ENCODE measurements at places on chromosomes 1 and 21.

DNA sequence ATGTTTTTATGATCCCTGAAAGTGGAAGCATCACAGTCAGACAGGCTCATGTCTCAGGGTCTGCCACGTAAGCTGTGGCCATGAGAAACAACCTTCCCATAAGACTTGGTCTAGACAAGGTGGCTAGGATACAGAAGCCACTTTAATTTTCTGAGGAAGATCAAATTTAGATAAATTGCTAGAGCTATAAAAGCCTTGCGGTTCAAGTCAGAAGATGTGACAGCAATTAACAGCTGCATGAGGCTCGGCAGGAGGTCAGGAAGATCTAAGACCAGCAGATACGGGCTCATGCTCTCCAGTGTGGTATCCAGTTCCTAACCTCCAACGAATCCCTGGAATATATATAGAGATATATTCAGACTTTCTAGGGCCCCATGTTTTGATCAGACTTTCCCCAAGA is 577.1 kb downstream of the PLPP3 start:
- no peak for DNase-seq

DNA sequence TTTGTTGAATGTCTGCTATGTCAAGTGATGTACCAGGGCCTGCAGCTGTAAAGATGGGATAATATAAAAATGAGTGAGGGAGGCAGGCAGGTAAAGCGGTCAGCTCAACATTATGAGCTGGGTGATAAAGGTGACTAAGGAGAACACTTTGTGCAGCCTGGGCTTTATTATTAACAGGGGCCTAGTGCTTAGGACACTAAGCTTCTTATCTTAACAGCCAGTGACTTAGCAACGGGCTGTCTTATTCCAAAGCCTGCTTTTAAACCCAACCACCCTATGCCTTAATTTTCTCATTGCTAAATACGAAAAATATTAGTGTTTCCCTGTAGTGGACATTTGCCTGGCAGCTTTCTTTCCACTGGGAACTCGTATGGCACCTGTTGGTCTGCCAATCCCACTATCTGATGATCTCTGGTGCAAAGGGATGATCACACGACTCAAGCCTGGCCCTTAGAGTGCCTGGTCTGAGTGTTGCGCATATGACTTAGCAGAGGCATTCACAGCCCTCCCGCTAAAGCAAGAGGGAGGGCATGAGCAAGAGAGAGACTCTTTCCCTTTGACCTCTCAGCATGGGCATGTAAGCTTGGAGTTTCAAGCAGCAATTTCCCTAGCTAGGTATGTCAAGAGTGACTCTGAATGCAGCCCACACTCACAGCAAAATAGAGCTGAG is 98.6 kb upstream of the PAPPA2 start:
- DNase-seq: no peak

DNA sequence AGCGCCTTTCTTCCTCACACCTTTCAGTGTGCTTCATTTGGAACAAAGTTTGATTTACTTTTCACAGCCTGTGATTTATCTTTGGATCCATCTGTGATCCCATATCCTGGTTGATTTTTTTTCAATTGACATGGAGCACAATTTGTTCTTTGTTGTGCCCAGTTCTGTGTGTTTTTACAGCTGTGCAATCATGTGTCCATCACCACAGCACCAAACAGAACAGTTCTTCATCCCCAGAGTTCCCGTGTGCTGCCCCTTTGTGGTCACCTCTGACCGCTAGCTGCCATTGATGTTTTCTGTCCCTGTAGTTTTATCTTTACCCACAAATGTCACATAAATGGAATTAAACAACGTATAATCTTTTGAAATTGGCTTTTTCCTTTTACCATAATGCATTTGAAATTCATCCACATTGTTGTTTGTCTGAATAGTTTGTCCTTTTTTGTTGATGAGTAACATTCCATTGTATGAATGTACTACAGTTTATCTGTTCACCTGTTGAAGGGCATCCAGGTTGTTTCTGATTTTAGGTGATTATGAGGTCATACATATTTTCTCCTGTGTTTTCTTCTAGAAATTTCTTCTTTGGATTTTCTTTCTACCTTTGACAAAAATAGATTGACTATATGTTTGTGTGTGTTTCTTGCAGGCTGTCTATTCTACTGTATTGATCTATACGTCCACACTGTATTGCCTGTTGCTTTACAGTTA is 17.4 kb downstream of the MIGA1 start:
- DNase-seq: no peak

DNA sequence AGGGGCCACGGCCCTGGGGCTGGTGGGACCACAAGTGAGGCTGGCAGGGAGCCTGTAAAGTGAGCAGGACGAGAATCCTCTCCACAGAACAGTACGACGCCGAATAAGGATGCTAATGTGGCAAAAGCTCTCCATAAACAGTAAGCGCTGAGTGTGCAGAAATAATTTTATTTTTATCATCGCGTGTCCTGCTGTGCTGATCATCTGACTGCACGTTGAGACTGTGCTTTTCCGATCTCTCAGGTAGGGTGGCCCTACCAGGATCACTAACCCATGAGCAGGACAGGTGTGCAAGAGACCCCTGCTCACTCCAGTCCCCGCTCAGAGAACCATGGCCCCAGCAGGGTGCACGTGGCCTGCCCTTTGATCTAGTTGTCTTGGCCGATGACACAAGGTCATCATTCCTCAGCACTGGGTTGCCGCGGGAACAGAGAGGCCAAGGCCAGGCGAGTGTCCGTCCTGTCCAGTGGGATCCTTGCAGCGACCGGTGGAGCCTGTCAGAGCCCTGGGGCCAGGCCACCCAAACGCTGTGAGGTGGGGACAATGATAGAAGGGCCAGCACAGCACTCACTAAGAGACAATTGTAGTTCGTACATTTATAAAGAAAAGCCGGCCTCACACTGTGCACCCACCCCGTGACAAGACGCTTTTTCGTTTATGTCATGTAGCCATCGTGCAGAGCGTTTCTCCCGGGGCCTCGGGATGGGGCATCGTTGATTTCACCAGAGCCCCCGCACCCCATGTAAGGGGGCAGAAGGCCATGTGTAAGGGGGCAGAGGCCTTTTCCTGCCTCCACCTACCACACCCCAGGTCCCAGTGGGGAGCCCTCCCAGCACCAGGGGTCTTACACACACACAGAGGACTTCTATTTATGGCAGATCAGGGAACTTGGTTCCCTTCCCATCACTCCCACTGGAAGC is 52.7 kb upstream of the ADARB1 start:
- DNase-seq: no peak

DNA sequence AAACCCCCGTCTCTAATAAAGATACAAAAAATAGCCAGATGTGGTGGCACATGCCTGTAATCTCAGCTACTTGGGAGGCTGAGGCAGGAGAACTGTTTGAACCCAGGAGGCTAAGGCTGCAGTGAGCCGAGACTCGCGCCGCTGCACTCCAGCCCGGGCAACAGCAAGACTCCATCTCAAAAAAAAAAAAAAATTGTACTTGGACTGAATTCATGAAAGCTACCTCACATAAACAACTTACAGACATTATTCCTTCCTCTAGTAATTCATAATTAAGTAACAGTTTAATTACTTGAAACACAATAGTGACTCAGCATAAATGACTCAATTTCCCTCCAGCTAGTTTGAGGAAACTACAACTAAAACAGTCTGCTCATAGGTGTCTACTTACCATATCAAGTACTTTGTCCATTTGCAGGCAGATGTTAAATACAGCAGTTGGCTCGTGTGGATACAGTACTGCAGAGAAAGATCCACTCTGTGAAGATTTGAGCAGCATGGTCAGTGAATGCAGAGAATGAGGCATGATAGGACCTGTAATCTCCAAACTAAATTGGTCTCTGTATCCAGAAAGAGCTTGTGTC is 9.4 kb downstream of the DONSON start:
- DNase-seq: no peak

DNA sequence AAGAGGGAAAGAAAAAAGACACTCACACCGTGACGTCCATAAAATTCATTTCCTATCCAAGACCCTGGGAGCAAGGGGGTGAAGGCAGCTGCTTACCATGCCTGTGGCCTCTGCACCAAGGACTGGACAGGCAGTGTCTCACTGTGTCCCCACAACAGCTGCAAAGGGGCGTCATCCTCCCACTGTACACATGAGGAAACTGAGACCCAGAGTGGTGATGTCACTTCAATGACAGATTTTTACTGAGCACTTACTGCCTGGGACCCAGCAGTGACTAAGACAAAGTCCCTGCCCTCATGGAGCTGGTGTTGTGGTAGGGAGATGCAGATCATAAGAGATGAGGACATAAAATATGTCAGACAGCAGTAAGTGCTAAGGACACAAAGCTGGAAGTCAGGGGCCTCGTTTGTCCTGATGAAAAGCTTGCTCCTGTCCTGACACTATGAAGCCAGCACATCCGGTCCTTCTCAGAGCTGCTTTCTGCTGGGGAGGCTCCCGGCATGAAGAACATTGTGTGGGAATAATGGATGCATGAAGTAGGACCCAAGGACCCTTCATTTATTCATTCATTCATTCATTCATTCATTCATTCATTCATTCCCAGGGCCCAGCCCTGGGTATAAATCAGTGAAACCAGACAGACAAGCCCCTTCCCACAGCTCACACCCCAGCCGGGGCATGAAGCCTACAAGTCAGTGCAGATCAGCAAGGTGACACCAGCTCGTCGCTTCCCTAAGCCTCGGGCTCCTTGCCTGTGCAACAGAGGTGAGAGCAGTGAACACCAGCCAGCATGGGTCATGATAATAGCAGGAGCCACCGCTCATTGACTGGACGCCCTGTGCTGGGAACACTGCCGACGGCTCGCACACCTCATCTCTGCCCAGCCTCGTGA is 473.7 kb downstream of the MATN1 start:
- DNase-seq: no peak

- no peak for DNase-seq
These were observed 106.4 kb downstream of the ETS2 start for GRCh38 chr21:38912102-38912629.

- no peak for DNase-seq
These were observed 12.3 kb downstream of the OBSCN start for GRCh38 chr1:228219962-228220780.

DNA sequence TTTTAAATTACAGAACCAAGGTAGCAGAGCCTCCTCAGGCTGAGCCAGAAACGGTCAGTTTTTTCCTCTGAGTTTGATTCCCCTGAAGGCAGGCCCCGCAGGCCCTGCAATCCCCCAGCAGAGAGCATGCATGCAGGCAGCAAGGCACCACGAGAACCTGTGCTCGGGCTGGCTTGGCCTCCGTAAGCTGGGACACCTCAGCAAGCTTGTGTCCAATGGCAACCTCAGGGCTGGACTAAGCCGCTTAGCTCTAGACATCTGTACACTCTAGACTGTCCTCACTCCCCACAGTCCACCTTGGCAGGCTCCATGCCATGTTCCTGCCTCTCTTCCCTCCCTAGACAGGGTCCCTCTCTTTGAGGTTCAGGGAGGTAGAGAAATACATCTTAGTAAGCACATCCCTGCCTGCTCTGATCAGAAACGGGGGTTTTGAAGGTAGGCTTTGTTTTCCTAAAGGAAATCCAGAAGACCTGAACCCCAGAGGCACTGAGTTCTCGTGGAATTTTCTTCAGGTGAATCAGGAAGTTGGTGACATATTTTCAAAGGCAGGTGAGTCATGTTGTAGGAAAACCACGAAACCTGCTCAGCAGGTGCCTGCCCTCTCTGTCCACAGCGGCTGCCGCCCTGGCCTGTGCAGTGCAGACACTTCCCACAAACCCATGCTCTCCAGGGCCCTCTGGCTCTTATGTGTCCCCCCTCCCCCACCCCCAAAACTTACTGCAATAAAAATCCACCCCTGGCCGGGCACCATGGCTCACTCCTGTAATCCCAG is 7.0 kb downstream of the TMEM63A start:
- no peak for DNase-seq

- DNase-seq: no peak
These were observed 40.0 kb downstream of the SPTA1 start for GRCh38 chr1:158646465-158646864.

- DNase-seq: peak; percentile 24
These were observed 550.1 kb downstream of the LTN1 start for GRCh38 chr21:28442624-28443023.

DNA sequence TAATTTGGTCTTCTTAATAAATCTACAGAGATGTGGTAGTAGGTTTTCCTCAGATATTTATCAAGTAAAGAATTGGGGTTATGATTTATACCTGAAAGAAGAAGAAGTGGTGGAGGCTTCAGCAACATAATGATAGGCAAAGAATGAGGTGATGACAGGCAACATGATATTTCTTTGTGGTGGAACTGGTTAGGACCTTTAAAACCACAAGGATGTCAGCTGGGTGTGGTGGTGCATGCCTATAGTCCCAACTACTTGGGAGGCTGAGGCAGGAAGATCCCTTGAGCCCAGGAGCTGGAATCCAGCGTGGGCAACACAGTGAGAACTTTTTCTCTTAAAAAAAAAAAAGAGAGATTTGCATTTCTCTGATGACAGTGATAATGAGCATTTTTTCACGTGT is 34.1 kb upstream of the COL11A1 start:
- peak; percentile 16 for DNase-seq

GRCh38 chr1:116311756-116312680 is 61.0 kb upstream of the ATP1A1 start:
- DNase-seq: no peak

- peak; percentile 2 for DNase-seq
These were observed 9.8 kb downstream of the ADAMTSL4 start for GRCh38 chr1:150558761-150559655.

DNA sequence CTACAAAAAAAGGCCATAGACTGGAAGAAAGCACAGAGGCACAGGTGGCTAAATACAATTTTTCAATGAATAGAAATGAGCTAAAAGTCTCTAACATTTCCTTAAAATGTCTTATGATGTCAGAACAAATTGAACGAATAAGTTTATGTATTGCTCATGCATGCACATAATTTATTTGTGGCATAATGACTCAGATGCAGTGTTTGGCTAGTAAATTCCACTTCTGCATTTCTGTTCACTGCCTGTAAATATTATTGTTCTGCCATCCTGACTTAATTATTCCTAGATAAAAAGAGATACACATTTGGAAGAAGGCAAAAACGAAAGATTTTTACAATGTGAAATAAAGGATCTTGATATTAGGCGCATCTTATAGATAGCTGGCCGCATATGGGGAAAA is 26.6 kb upstream of the EXO1 start:
- no peak for DNase-seq

GRCh38 chr21:31479714-31480113 is 135.7 kb upstream of the TIAM1 start:
- no peak for DNase-seq

- DNase-seq: no peak
These were observed 22.4 kb downstream of the NADK start for GRCh38 chr1:1755852-1756251.

- no peak for DNase-seq
These were observed 7.1 kb upstream of the C1orf159 start for GRCh38 chr1:1122981-1123480.

DNA sequence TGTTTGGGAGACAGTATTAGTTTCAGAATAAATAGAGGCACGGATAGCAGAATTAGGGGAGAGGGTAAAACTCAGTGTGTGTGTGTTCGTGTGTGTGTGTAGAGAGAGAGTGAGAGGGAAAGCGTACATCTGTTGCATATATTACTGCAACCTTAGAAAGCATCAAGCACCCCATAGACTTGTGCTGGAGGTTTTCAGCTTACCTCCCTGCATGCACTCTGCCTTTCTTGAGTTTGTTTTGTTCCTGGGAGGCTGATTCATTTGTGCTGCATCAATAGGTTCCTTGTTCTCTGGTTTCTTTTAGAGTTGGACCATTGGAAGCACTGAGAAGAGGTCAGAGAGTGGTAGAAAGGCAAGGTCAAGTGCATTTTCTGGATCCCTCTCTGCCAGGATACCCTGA is 104.4 kb upstream of the KCNK1 start:
- DNase-seq: no peak
